ENCODE measurements at places on chromosomes 7 and 10. TPM values are rescaled to one million over a fixed set of nuclear protein-coding genes. Genes with fewer than 3 reads are reported as not detected.

GRCh38 chr7:154950960-154951359, 52.0 kb downstream of the PAXIP1 start:
- no peak for DNase-seq

Gene POLR2J2
- 7.8 TPM for total RNA-seq

DNA sequence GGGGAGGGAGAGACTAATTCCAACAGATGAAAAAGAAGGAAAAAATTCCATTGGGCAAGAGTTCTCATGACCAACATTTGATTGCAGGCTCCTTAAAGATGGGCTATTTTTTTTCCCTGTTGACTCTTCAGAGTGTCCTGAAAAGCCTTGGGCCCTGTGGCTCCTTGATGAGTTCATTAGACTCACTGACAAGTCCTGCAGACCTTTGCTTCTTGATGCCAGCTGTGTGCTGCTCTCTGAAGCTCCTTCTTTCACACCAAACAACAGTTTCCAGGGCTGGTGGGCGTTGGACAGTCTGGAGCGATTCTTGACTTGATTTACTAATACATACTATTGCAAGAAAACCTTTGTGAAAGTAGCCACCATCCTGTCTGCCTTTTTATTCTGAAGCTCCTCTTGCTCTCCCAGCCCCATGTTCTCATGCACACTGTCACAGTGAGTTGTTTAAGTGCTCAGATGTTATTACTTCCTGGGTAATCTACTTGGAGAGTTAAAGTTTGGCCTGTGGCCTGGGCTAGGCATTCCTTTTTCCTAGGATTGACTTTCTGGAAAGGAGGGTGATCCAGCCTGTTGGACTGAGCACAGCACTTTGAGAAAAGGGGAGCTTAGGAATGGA, 250.3 kb downstream of the PTEN start:
- no peak for DNase-seq

DNA sequence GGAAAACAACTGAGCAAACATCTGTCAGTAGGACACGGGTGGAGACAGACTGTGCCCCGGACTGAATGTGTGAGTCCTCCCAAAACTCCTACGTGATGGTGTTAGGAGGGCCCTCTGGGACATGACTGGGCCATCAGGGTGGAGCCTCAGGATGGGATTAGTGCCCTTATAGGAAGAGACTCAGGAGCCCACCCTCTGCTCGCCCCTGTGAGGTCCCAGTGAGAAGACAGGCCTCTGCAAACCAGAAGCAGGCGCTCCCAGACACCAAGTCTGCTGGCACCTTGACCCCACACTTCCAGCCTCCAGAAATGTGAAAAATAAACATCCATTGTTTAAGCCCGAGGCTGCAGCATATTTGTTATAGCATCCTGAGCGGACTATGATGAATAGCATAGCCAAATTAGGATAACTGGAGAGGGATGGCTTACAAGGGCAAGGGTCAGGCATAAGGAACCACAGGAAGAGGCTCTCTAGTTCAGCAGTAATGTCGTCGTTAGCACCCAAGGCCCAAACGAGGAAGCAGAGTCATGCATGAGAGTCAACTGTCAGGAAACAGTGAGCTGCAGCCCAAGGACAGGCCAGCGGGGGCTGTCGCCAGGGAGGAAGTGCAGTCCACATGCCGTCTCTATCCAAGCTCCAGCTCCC, 50.6 kb downstream of the PTPRN2 start:
- DNase-seq: no peak

DNA sequence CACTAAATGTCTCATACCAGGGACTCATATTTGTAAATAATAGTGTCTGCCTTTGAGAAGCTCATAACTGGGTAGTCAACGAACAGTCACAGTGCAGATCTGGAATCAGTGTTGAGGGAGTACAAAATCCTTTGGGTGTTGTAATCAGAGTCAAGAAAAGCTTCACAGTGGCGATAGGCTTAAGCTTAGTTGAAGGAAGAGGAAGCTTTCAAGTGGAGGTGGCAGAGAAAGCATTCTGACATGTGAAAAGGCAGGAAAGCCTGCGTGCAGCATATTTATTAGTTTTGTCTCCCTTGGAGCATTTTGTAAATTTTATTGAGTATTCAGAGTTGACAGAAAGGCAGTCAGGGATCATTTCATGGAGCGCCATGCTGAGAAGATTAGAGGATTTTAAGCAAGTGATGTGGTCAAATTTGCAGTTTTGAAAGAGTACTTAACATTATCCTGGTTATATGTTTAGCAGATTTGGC, 104.9 kb downstream of the ADK start:
- no peak for DNase-seq

DNA sequence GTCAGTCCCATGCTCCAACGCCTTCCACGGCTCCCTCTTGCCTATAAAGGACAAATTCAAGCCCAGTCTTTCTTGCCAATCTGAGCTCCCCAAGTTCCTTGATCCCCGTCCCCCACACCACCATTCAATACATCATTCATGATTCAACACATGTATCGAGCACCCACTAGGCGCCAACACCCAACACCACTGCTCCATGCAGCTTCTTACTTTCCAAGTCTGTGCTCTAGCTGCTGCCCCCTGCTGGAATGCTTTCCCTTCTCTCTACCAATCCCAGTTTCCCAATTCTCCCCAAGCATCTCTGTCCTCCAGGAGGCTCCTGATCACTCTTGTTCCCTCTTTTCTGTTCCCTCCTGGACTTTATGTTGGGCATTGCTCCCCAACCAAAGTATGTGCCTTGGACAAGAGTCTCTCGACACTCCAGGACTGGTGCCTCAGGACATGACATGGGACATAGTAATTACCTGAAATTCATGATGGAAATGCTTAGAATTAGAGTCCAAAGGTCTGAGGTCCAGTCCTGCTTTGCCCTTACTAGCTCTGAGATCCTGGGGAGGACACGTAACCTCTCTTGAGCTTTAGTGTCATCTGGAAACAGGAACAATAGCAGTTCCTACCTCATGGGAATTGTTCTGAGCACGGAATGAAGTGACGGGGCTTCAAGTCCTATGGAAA, 172.7 kb downstream of the NEURL1 start:
- no peak for DNase-seq

- DNase-seq: no peak
Observed at GRCh38 chr10:128530301-128530700, 404.1 kb upstream of the MKI67 start.

- no peak for DNase-seq
Observed at GRCh38 chr10:4675808-4676207, 150.2 kb upstream of the AKR1E2 start.

DNA sequence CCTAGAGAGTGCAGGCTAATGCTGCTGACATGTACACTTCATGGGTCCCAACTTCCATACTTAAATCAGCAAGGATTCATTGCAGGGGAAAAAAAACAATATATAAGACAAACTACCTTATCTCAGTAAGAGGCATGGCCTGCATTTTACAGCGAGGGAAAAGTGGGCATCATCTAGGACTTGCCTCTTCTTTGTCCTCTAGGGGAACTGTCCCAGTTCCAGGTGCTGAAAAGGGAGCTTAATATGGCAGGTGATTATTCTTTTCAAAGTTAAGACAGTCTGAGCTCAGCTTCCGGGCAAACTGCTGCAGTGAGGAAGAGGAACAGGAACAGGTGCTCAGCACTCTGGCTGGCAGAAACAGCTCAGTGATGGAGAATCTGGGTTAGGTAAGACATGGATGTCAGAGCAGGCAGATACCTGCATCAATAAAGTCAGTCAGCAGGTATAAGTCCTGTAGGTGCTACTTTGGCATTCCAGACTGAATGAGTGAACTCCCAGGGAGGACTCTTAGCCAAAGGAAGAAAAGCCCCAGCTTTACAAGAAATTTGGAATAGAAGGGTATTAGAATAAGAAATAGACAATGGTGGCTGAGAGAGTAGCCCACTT, 147.2 kb downstream of the TMEM178B start:
- no peak for DNase-seq

GRCh38 chr7:41187322-41187721, 515.6 kb downstream of the INHBA start:
- DNase-seq: no peak

All from urinary bladder (tissue), 4 donors.